ENCODE measurements at places on chromosomes 11 and 22.

- DNase-seq: no peak
Measured at GRCh38 chr11:63537293-63538101, 889 bp downstream of the PLAAT4 start.

GRCh38 chr22:47275605-47276449, 513.4 kb downstream of the TBC1D22A start:
- DNase-seq: no peak

DNA sequence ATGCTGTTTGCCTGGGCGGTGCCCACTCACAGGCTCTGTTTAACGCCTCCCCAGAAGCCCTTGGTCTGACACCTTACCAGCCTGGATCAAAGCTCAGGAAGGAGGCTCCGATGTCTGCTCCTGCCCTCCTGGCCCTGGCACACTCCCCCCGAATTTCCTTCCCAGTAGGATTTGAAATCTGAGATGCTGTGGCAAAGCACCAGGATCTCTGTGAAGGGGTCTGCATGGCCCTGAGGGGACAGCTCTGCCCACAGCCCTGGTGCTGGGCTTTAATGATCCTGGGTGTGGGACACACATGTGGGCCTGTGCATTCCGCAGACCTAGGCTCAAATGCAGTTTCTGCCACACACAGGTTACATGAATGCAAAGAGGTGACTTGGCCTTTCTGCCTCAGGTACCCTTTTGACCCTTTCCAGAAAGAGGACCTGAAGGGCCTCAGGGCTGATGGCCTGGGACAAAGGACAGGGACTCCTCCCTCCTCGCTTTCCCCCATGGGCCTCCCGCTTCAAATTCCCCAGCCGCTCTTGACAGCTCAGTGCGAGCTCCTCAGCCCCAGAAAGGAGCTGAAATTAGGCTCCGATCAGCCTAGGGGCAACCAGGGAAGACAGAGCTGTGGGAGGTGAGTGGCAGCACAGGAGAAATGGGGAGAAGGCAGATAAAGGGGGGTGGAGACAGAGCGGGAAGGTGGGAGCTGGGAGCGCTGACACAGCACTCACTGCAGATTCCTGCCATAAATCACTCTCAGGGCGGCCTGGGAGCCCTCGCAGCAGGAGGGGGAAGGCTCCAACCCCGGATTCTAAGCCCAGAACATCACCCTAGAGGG, 41.3 kb downstream of the TRIM29 start:
- no peak for DNase-seq

DNA sequence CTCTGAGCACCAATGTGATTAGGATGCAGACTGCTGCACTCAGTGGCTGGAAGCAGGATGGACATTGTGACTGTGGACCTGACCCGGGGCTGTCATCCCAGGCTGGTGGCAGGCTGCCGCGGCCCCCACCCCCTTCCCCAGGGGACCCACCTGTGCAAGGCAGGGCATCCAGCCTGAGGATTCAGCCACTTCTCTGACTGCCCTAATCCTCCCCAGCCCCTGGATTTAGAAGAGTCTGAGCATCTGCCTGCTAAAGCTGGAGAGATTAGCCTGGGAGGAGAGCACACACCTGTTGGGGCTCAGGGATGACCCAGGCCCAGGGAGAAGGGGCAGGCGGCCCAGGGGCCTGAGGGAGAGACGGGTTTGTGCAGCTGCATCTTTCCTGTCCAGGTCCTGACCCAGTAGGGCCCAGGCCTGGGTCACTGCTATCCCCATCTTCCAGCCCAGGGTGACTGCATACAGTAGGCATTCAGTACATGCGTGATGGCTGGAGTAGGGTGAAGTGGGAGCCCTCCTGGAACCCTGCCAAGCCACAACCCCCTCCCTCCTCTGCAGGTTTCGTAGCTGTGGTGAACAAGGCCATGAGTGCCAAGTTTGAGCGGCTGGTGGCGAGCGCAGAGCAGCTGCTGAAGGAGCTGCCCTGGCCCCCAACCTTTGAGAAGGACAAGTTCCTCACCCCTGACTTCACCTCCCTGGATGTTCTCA, 12.1 kb downstream of the DPP3 start:
- DNase-seq: no peak

GRCh38 chr11:8934742-8935488, 2.2 kb upstream of the C11orf16 start:
- DNase-seq: no peak

DNA sequence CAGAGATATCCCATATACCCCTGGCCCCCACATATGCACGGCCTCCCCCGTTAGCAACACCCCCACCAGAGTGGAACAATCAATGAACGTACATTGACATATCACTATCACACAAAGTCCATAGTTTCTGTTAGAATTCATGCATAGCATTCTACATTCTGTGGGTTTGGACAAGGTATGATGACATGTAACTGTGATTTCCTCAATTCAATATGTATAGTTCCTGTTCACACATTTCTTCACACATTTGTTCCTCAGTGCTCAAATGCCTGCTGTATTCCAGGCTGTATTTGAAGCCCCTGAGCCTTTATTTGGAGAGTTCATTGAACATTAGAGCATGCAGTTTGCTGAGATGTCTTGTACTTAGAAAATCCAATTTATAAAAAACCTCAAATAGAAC, 69.9 kb downstream of the PTPRJ start:
- DNase-seq: no peak

GRCh38 chr11:70713988-70714665, 315.8 kb downstream of the CTTN start:
- DNase-seq: peak; percentile 58

- no peak for DNase-seq
Measured at GRCh38 chr11:78085972-78086371, 6.3 kb upstream of the NDUFC2 start.

GRCh38 chr22:22761963-22762772, 117.8 kb downstream of the GGTLC2 start:
- no peak for DNase-seq

GRCh38 chr11:24754406-24754805, 257.6 kb downstream of the LUZP2 start:
- no peak for DNase-seq

- DNase-seq: no peak
Measured at GRCh38 chr11:121231576-121232278, 60.8 kb upstream of the SC5D start.

- DNase-seq: no peak
Measured at GRCh38 chr11:130369713-130370112, 55.0 kb upstream of the ZBTB44 start.

- DNase-seq: no peak
Measured at GRCh38 chr11:1672613-1673350, 24.2 kb upstream of the KRTAP5-6 start.
